ENCODE measurements at places on chromosomes 5 and 9.

DNA sequence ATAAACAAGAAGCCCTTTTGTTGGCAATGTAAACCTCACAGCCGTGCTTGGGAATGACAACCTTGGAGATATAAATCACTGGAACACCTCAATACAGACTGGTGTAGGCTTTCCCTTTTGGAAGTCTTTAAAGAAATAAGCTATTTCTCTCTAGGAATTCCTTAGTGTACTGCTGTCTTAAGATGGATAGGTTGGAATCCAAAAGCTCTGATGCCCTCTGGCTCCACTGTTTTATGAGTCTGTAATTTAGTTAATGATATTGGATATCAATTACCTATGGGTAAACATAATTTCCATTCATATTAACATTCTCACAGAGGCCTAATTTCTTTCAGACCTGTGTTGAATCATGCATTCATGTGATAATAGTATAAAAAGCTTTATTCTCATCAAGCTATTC lies 435.9 kb upstream of the MPDZ start:
- DNase-seq = no peak

DNA sequence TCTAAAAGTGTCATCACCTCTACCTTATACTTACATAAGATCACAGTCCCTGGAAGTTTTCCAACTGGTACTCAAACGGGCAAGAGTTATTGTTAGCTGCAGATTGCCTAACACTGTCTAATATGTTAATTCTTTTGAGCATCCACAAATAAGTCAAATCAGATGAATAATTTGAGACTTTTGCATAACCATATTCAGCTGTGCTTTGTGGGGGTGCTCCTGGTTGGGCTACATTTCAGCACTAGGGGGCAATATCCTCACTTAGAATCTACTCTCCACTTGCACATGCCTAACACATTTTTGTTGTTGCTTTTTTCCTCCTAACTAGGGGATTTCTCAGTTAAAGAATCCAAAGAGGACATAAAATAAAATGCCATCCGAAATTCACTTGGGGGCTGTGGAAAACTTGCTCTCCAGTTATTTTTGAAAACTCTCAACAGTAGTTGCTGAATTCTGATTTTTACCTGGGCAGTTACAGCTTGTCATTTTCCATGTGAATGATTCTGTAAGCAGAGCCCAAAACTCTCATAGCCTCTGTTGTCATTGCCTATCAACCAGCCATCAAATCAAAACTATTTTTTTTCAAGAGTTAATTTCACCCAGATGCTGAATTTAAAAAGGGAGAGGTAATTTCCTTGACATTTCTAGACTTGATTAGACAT lies 71.5 kb downstream of the TRIM36 start:
- no peak for DNase-seq

- DNase-seq = no peak
Observed at GRCh38 chr9:31908158-31908890, 476.1 kb upstream of the ACO1 start.

DNA sequence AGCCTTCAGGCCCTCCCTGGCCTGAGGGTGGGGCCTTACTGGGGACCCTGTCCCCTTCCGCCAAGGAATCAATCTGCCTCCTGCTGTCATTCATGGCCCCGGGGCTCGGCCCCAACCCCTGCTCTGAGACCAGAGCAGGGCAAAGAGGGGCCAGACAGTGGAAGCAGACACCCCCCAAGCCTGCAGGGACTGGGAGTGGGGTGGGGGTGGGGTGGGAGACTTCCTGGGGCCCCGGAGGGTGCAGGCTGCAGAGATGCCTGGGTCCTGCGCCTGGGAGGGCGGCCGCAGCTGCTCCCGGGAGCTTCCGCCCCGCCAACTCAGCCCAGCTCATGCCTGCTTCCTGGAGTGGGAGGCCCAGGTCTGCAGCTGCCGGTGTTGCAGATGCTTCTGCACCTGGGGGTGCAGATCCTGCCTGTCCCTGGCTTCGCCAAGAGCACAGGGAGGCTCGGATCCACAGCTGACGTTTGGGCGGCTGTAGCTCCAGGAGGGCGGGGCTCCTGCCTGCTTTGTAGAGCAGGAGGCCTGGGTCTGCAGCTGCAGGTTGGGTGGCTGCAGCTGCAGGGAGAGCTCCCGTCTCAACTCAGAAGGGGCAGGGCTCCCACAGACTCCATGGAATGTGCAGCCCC lies 6.2 kb downstream of the KIF4B start:
- DNase-seq = no peak

- DNase-seq = no peak
Observed at GRCh38 chr5:61423487-61424145, 91.6 kb downstream of the ZSWIM6 start.

GRCh38 chr5:112653638-112654205 lies 84.0 kb upstream of the APC start:
- DNase-seq = no peak

- DNase-seq = no peak
Observed at GRCh38 chr5:139671096-139671841, 23.1 kb downstream of the CXXC5 start.

DNA sequence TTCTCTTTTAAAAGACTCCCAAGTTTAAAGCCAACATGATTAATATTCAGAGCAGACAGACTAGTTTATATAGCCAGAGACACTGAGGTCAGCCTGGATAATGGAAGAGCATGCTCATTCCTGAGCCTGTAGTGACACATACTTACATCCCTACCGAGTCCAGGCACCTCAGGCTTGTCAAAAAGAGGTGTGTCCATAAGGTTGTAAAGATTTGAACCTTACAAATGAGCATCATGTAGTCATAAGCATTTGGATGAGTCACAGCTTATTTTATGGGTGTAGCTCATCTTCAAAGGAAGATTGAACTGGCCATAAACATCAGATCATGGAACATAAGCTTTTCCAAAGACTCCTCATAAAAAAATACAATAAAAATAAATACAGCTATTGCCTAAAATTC lies 333.5 kb downstream of the EFNA5 start:
- no peak for DNase-seq

GRCh38 chr5:95454536-95454935 lies 63.4 kb downstream of the FAM81B start:
- no peak for DNase-seq

DNA sequence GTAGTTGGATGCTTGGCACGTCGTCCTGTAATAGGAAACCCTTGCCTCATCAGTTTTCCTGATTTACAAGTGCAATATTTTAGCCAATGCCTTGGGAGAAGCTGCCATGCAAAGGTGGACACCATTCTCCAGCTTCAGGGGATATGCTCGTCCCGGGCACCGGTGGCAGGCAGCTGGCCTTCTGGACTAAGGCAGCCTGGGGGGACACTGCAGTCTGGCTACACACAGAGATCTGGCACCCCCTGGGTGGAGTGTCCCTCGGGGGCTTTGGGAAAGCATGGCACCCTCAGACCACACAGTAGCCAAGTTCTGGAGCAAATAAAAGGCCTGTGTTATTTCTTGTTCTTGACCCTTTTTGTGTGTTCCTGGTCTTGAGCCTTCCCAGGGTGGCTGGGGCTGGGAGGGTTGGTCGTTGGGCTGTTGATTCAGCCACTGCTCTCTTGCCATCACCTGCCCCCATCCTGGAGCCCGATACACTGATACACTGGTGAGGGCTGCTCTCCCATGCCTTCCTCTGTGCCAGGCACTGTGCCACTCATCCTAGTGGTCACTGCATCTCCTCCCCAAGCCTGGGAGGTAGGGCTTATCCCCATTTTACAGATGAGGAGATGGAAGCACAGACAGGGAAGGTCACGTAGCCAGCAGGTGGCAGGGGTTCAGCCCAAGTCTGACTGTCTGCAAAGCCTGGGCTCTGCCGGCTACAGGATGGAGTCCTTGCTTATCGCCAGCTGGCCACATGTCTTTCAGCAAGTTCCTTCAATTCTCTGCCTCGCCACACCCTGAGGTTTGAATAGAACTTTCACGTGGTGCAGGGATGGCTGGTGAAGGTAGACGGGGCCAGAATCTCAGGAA lies 134.1 kb downstream of the RGS3 start:
- no peak for DNase-seq

- no peak for DNase-seq
Observed at GRCh38 chr9:112258106-112258505, 75.3 kb downstream of the PTBP3 start.

DNA sequence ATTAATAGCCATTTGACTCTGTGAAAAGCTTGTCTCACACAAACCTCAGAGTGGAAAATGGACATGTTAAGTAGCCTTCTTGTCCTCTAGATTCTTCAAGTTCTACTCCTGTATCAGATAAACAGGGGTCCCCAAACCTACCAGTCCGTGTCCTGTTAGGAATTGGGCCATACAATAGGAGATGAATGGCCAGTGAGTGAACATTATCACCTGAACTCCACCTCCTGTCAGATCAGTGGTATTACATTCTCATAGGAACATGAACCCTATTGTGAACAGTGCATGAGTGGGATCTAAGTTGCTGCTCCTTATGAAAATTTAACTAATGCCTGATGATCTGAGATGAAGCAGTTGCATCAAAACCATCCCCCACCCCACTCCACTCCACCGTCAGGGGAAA lies 136.3 kb downstream of the TMEM232 start:
- DNase-seq = no peak

DNA sequence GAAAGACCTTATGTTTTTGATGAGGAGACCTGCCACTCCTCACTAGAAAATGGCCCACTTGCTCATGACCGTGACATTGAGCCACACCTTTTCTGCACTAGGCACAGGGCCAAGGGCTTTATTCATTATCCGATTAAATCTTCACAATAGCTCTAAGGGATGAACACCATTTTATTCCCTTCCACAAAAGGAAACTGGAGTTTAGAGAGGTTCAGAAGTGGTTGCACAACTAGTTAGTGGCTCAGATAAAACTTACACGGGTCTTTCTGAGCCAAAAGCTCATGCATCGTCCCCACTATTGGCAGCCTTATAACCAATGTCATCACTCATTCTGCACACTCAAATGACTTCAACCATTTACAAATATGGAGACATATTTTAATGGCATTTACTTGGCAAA lies 39.4 kb downstream of the SUSD1 start:
- DNase-seq = no peak

DNA sequence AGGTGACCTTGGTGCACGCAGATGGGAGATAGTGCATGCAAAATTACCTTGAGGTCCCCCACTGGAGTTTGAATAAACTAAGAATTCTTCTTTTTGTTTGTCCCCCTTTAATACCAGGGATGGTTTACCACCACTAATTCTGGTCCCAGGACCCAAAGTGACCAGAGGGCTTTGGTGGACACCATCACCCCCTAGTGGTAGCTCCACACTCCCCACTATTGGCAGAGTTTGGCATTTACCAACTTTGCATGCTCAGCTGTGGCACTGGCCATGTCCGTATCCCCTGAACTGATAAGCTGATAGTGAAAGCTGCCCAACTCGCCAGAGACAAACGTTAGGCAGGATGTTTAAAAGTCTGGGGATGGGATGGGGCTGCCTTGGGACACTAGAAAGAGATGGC lies 3.3 kb downstream of the ASTN2 start:
- no peak for DNase-seq

DNA sequence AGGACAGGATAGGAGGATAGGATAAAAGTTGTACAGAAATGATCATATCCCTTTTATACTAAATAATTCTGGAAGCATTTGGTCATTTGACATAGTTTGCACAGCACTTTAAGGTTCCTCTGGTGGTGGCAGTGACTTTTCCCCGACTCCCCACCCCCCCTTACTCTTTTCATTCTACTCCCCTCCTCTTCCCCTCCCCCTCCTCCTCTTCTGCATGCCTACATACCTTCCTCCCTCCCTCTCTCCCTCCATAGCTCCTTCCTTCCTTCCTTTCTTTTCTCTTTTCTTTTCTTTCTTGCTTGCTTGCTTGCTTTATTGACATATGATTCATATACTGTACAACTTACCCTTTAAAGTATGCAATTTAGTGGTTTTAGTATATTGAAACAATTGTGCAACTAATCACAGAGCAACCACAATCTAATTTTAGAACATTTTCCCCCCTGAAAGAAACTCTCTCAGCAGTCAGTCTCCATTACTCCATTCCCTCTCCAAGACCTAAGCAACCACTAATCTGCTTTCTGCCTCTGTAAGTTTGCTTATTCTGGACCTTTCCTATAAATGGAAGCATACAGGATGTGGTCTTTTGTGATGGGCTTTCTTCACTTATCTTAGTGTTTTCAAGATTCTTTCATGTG lies 159.0 kb downstream of the HACD4 start:
- no peak for DNase-seq

- DNase-seq = no peak
Observed at GRCh38 chr5:93924628-93925027, 183.2 kb upstream of the POU5F2 start.

DNA sequence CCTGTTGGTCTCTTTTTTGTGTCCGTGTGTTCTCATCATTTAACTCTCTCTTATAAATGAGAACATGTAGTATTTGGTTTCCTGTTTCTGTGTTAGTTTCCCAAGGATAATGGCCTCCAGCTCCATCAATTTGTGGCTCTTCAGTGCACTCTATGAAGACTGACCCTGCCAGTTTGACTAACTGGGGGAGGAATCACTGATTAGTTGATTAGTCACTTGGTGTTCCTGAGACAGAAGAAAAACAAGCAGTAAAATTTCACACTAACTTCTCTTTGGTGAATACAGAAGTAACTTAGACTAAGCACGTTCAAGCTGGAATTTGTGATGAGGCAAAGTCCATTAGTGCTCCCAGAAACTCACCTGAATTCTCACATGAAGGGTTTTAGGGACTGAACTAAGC lies 495.8 kb upstream of the RORB start:
- DNase-seq = no peak

- no peak for DNase-seq
Observed at GRCh38 chr5:157280927-157281326, 15.0 kb downstream of the CYFIP2 start.

GRCh38 chr5:1503241-1504068 lies 20.3 kb downstream of the LPCAT1 start:
- DNase-seq = no peak

- DNase-seq = no peak
Observed at GRCh38 chr9:92265154-92265553, 28.3 kb downstream of the IARS1 start.

DNA sequence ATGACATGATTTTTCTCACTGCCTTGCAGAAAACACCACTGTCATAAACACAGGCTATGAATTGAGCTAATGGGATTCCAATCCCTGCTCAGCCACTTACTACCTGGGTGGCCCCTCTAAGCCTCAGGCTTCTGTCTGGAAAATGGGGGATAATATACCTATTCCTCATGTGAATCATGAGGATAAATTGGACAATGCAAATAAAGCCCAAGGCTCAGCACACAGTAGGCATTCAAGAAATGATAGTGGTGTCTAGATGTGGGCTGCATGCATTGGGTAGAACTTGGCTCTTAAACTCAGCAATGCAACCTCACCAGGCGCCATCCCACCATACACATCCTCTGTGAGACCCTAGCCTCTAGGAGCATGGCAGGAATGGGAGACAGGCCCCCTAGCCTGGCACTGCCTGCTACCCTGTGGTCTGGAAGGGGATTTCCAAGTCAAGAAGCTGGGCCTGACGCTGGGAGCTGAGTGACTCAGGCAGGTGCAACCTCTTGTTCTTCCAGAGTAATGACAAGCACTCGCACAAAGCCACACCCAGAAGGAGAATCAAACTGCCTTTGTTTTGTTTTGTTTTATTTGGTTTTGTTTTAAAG lies 2.3 kb upstream of the TNIP1 start:
- peak; percentile 69 for DNase-seq
